ENCODE measurements at places on chromosomes 7 and 10. TPM values are rescaled to one million over a fixed set of nuclear protein-coding genes. Genes with fewer than 3 reads are reported as not detected.

The SMARCD3 gene
- 3.3 TPM for total RNA-seq

The STK31 gene
- not detected for total RNA-seq

DNA sequence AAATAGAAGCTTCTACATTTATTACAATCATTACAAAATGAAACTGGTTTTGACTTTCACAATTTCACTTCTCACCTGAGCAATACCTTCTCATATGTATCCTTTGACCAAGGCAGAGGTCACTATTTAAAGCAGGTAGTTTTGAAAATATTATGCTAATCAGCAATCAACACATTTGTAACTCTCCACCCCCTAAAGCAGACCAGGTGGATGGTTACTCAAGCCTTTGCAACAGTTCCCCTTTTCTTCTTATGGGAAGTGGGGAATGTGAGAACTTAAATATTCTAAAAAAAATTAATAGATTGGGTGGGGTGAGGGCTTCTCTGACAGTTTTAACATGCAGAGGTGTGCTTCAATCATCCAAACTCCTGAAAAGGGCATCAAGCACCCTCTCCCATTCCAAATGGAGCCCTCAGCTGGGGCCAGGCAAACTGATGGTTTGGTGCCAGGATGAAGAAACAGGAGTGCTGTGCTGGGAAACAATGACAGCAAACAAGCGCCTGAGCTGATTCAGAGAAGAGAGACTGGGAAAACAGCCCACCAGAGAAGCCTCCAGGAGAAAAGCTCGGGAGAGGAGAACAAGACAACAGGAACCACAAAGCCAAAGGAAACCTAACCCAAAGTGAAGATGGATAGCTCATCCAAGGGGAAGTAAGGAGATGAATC, 17.1 kb downstream of the RAPGEF5 start:
- no peaks in the 10 kb centered on the region for H3K4me1 ChIP-seq
- peaks cover 5% of the 10 kb centered on the region for H3K27me3 ChIP-seq
- DNase-seq, result no peak
- no peak overlapping the region for H3K27ac ChIP-seq
- H3K4me3 ChIP-seq, result no peak overlapping the region

GRCh38 chr10:34835908-34836508, 20.9 kb upstream of the PARD3 start:
- H3K27ac ChIP-seq, result no peak overlapping the region
- no peaks in the 10 kb centered on the region for H3K27me3 ChIP-seq
- DNase-seq, result no peak

GRCh38 chr7:6615723-6616555, 529 bp downstream of the ZNF853 start:
- peaks cover 12% of the 10 kb centered on the region for H3K4me1 ChIP-seq
- no peak overlapping the region for H3K27ac ChIP-seq
- H3K27me3 ChIP-seq, result peaks cover 32% of the 10 kb centered on the region
- H3K36me3 ChIP-seq, result peaks cover under 1% of the 10 kb centered on the region
- no peak for DNase-seq
- H3K4me3 ChIP-seq, result peak overlapping the region; percentile 13

DNA sequence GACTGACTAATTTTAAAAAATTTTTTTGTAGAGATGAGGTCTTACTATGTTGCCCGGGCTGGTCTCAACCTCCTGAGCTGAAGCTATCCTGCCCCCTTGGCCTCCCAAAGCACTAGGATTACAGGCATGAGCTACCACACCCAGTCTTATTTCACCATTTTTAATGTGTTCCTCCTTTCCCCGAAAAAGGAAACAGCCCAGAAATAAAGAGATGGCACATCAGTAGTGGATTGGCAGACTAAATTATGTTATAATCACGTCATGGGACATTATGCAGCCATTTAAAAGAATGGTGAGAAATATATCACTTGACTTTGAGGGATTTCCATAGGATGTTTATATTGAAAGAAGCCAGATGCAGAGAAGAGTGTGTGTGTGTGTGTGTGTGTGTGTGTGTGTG, 40.5 kb downstream of the CAPZA2 start:
- DNase-seq, result no peak
- no peaks in the 10 kb centered on the region for H3K27me3 ChIP-seq
- H3K4me3 ChIP-seq, result no peak overlapping the region
- H3K4me1 ChIP-seq, result no peaks in the 10 kb centered on the region
- no peak overlapping the region for H3K27ac ChIP-seq
- peaks cover 56% of the 10 kb centered on the region for H3K36me3 ChIP-seq

- no peak for DNase-seq
- peaks cover 66% of the 10 kb centered on the region for H3K36me3 ChIP-seq
- no peaks in the 10 kb centered on the region for H3K27me3 ChIP-seq
- H3K27ac ChIP-seq, result no peak overlapping the region
- no peak overlapping the region for H3K4me3 ChIP-seq
These were observed 28.9 kb downstream of the PSAP start for GRCh38 chr10:71821909-71822763.

DNA sequence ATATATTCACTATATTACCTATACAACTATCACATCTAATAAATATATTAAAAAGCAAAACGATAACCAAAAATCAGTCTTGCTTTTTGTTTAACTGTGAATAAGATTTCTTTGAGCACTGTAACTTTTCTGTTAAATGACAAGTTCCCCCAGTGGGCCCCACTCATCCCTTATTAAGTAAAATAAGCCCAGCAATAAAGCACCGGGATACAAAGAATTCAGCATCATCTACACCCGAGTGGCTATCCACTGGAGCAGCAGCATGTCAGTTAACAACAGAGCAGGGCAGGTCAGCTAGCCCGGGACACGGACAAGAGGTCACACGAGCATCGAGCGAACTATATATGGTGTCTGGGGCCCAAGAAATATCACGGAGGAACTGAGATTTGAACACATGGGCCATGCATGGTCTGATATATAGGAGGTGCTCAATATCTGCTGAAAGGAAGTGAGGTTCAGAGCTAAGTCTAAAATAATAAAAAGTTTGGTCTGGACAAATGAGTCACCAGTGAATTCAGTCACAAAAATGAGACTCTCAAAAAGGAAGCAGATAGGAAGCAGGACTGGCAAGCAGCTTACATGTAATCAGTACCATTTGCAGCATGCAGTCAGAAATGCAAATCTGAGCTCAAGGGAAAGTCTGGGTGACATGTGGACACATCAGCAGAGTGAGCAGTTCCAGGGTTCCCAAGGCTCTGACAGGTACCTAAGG, 4.1 kb downstream of the ERCC6 start:
- H3K36me3 ChIP-seq, result peaks cover 42% of the 10 kb centered on the region
- no peak for DNase-seq
- peaks cover 37% of the 10 kb centered on the region for H3K4me1 ChIP-seq

DNA sequence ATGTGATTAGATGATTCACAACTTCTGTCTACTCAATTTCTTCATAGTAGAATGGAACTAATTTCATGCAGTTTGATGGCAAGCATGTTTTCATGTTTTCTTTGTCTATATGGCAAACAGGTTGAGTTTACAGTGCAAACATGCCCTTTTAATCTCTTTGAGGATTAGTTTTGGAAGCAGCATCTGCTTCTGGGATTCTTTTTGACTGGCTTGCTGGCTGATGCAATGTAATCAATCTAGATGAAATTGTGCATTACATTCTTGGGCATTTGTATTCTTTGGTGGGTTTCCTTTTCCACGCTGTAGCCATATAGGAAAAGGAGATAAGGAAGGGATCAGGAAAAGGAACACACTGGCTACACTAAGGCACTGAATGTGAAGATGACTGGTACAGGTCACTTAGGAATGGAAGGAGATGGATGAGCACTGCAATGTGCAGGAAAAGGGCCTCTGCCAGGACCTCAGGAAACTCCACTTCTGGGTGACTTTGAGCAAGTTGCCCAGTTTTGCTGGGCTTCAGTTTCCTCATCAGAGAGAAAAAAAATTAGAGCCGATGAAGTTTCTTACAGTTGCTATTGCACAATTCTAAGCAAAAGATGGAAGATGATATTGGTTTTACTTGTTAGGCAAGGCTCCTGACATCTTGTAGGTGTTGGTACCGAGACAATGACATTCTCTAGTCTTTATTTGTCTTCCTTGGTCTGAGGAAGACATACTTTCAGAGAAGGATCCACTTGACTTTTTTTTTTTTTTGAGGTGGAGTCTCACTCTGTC, 269.1 kb downstream of the SUGCT start:
- no peak for DNase-seq
- no peak overlapping the region for H3K27ac ChIP-seq
- no peak overlapping the region for H3K4me3 ChIP-seq
- no peaks in the 10 kb centered on the region for H3K27me3 ChIP-seq
- H3K36me3 ChIP-seq, result no peaks in the 10 kb centered on the region

- DNase-seq, result no peak
- no peaks in the 10 kb centered on the region for H3K36me3 ChIP-seq
- H3K4me3 ChIP-seq, result no peak overlapping the region
- no peak overlapping the region for H3K27ac ChIP-seq
- H3K27me3 ChIP-seq, result no peaks in the 10 kb centered on the region
These were observed 138.7 kb downstream of the MAPK8 start for GRCh38 chr10:48444861-48445841.

All from activated T-helper 2 cell treated with anti-CD3 and anti-CD28 coated beads, Interferon-gamma antibody, Interleukin-2, Interleukin-4, amounts not matched to agents 10 μg/mL and 5 μg/mL and 100 μg/mL, durations not matched to agents 14 hours and 24 hours and 36 hours (primary cell).